HL-60 (cell line): ENCODE measurements at places on chromosomes 16 and 17.

- DNase-seq: no peak
Observed at GRCh38 chr17:33266116-33266515, 27.0 kb downstream of the ASIC2 start.

- no peak for DNase-seq
Observed at GRCh38 chr16:74073456-74073855, 223.2 kb upstream of the PSMD7 start.

GRCh38 chr17:50931144-50931908, 65.2 kb upstream of the TOB1 start:
- peak; percentile 70 for DNase-seq

DNA sequence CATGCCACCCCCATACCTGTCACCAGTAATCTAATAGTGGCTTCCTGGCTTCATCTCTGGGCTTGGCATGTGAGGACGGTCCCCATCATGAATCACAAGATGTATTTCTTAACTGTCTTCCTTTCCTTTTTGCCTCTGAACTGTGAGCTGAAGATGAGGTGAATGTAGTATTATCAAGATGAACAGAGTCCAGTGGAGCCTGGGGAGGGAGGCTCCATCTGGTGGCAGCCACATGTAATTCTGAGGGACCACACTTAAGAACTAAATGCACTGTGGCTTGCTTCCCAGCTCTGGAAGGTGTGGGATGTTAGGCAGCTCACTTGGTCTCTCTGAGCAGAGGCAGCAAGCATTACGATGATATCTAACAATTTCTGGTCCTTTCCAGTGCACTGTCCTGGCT, 354.9 kb upstream of the ASIC2 start:
- no peak for DNase-seq

- no peak for DNase-seq
Observed at GRCh38 chr17:39627712-39628516, 1.2 kb downstream of the PPP1R1B start.

DNA sequence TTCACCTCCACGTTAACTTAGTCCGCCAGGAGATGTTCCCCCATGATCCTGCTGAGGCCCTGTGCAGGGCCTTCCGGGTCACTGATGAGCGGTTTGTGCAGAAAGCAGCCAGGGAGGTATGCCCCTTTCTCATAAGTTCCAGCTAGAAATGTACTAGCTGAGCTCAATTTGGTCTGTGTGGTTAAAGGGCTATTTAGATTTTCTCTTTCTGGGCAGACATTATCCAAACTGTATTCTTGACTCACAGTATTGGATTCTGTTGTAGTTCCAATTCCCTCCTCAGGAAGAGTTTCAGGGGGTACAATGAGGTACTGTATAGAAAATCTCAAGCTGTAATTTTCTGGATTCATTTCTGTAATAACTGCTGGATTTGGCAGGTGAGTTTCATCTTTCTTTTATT, 137.1 kb downstream of the TRIM37 start:
- DNase-seq: no peak

DNA sequence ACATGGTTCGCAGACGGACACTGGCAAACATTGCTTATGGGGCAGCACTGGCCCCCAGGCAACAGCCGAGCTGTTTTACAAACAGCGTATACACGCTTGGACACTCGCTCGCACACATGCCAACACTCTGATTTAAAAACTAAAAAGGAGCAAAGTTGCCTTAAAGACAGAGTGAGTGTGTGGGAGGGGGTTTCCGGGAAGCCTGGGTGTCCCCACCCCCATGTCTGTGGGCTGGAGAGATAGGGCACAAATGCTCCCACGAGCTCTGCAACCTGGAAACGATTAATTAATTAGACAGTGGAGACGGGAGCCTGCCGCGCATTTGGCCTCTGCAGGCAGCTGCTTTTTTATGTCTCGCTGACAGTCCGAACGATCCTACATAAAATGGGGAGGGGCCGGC, 107.9 kb upstream of the ZNF469 start:
- DNase-seq: no peak

GRCh38 chr17:21243516-21244303, 9.5 kb downstream of the NATD1 start:
- no peak for DNase-seq

DNA sequence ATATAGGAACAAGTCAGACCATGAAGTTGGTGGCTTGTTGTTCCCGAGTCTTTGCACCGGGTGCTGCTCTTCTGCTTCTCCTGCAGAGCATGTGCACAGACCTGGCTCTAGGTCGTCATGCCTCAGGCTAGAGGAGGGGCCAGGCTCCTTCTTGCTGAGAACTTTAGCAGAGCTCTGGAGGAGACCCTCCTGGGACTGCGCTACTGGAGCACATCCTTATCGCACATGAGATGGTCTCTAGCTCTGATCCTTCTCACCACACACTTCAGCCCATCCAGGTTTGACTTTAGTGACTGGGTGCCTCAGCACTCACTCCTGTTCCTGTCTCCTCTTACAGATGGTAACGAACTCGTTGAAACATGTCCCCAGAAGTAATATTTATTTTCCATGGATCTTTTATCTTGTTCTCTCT, 14.9 kb downstream of the FOXK2 start:
- DNase-seq: peak; percentile 20

- DNase-seq: no peak
Observed at GRCh38 chr16:83296505-83296904, 511.3 kb upstream of the HSBP1 start.

DNA sequence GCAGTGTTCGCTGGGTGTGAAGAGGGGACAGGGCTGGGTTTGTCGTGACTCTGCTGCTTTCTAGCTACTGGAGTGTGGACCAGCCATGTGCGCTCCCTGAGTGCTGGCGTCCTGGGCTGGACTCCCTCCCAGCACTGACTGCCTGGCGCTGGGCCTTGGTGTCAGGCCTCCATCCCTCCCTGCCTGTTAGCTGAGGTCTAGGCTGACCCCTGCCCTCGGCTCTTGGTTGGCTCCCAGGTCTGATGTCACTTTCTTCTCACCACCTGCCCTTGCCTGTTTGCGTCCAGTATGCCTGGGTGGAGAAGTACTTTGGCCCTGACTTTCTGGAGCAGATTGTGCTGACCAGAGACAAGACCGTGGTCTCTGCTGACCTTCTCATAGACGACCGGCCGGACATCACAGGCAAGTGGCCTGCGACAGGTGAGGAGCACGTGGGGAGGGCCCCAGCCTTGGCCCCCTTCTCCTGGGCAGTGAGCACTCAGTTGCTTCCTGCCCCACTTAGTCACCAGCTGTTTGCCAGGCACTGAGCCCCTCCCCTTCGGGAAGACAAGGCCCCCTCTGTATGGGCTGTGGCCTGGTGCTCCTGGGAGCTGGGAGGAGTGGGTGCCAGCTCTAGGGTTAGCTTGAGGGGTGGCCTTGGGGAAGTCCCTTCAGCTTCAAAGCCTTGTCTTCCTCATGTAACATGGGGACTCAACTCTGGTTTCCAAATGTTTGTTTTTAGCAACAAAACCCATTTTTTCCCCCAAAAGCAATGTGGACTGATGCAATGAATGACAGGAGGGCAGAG, 41.5 kb downstream of the NT5M start:
- DNase-seq: no peak

- peak; percentile 67 for DNase-seq
Observed at GRCh38 chr16:53216798-53217197, 162.0 kb downstream of the CHD9 start.

- no peak for DNase-seq
Observed at GRCh38 chr16:4556580-4556979, 440 bp downstream of the C16orf96 start.

- DNase-seq: no peak
Observed at GRCh38 chr17:7916385-7916682, 245 bp upstream of the RNF227 start.

DNA sequence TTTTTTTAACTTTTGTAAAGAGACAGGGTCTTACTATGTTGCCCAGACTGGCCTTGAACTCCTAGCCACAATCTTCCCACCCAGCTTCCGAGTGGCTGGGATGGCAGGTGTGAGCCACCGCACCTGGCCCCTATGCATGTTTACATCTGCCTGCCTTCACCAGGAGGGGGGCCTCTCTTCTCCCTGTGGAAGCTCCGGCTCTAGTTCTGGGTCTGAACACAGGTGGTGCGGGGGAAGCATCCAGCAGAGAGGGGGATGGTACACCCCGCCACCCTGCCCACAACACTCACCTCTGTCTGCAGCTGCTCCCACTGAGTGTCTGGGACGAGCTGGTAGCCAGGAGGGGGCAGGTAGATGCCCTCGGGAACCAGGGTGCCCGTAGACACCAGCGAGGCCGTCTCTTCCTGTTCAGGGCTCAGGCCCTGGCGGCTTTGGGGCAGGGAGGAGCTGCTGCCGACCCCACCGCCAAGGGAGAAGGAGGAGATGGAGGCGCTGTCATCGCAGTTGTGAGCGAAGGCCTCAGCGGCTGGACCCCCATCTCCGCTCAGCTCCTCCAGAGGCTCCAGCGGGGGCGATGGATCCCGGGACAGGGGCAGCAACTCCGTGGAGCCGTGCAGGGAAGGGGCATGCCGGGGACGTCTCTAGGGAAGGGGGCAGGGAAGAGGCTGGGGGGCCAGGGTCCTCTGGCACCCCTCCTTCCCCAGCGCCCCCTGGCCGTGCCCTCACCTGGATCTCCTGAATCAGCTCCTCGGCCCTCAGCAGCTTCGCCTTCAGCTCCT, 10.9 kb downstream of the RABEP2 start:
- DNase-seq: no peak

DNA sequence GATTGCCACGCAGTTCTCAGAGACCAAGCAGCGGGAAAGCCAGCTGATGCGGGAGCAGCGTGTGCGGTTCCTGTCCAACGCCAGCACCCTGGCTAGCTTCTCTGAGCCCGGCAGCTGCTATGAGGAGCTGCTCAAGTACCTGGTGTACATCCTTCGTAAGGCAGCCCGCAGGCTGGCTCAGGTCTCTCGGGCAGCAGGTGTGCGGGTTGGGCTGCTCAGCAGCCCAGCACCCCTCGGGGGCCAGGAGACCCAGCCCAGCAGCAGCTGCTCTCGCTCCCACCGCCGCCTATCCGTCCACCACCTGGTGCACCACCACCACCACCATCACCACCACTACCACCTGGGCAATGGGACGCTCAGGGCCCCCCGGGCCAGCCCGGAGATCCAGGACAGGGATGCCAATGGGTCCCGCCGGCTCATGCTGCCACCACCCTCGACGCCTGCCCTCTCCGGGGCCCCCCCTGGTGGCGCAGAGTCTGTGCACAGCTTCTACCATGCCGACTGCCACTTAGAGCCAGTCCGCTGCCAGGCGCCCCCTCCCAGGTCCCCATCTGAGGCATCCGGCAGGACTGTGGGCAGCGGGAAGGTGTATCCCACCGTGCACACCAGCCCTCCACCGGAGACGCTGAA, 15.2 kb downstream of the CACNA1G start:
- no peak for DNase-seq

- no peak for DNase-seq
Observed at GRCh38 chr16:88591577-88592021, 21.4 kb downstream of the ZC3H18 start.

DNA sequence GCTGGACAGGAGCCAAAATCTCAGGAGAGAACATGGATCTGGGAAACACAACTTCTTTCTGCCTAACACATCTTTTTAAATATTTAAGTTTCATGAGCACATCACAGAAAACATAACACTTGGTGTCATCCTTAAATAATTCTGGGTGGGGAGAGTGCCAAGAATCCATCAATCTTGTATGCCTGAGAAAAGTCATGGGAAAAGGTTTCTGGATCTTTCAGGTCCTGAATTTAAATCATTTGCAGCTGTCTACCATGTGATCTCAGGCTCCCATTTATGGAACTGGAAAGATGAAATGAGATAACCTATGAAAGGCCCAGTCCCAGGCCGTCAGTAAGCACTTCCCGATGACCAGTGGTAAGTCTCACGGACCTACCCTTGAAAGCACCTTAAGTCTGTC, 15.1 kb downstream of the CDH11 start:
- no peak for DNase-seq

- no peak for DNase-seq
Observed at GRCh38 chr16:76176153-76176552, 101.0 kb upstream of the CNTNAP4 start.

DNA sequence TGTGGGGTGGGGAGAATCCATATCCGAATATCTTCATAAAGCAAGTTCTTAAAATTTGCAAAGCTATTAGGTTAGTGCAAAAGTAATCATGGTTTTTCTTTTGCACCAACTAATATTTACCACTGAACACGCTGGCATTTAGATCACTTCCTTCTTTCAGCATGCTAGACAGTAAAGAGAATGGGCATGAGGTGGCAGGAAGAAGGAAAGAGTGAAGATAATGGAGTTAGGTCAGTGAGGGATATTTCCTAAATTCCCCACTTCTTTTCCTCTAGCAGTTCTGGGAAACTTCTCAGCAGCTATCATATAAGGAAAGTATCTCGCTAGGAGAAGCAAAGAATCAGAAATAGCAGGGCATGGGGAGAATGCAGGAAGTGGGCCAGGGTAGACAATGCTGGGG, 39.0 kb downstream of the SLC6A4 start:
- no peak for DNase-seq
